Fibroblast of pulmonary artery (primary cell): ENCODE measurements at places on chromosomes 1 and 21.

DNA sequence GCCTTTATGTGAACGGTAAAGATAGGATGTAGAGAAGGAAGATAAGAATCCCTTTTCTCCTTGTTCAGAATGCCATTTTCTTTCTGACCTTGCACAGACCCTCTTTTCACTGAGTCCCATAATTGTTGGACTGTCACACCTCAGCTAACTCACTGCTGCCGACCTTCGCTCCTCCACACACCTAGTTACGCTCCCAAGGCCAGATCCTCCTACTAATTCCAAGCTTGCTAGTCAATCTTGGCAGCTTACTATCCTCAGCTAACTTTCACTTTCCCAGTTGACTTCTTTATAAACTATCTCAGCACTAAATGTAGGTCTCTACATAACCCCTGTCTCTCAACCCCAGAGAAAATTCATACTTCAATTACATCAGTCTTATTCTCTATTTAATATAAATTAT lies 471.8 kb upstream of the PRMT6 start:
- DNase-seq: no peak

GRCh38 chr1:152566681-152567080 lies at the start of gene LCE3E:
Gene LCE3E (minus strand): TSS chr1:152566780. CDS start chr1:152566208, 572 bp downstream.
- DNase-seq: no peak

- no peak for DNase-seq
Measured at GRCh38 chr21:33931799-33932390, 16.3 kb upstream of the ATP5PO start.

- no peak for DNase-seq
Measured at GRCh38 chr1:195788721-195789120, 819.5 kb downstream of the KCNT2 start.

DNA sequence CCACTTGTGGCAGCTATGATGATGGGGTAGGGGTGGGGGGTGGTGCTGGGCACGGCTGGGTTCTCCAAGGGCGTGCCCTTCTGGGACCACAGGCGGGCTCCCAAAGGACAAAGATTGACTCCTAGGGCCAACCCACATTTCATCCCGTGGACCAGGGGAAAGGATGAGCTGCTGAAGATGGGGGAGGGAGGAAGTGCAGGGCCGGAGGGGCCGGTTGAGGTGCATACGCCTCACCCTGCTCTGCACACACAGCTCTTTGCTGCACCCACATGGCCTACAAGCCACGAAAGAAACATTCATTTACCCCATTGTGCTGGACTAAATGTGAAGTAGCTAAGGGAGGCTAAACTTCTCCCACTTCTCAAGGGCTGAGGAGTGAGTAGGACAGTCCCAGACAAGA lies 34.2 kb upstream of the GNPAT start:
- DNase-seq: no peak

GRCh38 chr21:34530261-34530660 lies 18.3 kb upstream of the KCNE1 start:
- DNase-seq: peak; percentile 49

DNA sequence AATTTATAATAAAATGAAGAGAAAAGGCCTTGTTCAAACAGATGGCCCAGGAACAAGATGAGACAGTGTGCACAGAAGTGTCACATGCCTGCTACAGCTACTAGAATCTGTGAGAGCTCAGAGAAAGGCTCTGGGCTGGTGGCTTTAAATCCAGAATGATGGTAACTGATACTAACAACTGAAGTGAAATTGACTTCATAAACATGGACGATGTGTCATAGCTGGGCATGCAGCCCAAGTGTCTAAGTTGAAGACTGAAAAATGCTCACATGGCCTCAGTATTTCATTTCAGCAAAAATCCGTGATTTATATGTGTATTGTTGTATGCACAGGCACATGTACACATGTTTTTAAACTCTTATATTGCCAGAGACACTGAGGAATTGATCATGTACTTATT lies 208.3 kb upstream of the RUNX1 start:
- peak; percentile 96 for DNase-seq
